ENCODE measurements at places on chromosomes 2 and 18.

DNA sequence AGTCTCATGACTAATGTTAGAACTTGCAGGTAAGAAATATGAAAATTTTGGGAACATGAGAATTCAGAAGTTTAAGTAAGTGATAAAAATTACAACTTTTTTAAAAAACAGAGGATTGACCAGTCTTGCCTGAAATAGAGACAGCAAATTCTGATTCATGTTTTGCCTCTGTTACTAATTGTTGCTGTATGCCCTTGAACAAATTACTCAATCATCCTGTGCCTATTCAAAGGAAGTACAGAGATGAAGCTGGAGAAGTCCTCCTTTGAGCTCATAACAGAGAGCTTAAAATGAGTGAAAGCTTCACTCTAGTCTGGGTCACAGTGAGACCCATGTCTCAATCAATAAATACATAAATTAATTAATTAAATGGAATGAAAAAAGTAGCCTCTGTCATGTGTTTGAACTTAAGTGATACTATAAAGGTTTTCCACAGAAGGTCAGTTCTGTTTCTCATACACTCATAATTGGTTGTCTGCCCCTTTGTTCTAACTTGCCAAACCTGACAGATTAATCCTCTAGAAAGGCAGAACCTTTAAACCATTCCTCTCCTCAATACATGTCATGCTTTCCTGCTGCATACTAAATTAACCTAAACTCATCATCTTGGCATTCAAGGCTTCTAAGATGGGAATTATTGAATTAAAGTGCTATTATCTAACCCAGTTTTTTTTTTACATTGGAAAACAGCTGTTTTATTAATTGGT lies 374.6 kb upstream of the LRATD1 start:
- DNase-seq = no peak

DNA sequence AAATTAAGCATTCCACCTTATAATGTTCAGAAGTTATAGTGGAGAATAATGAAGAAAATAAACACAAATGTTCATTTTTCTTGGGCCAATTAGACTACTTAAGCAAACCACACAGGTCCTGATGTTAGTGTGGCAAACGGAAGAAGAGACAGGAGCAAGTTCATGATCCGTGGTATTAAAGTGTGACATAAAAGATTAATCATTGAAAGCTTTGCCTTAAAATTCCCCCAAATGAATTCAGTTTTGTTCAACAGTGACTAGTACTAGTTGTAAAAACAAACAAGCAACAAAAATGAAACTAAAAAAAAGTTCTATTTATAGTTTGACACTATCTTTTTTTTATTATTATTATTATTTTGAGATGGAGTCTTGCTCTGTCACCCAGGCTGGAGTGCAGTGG lies 73.7 kb downstream of the RFTN2 start:
- DNase-seq = no peak

DNA sequence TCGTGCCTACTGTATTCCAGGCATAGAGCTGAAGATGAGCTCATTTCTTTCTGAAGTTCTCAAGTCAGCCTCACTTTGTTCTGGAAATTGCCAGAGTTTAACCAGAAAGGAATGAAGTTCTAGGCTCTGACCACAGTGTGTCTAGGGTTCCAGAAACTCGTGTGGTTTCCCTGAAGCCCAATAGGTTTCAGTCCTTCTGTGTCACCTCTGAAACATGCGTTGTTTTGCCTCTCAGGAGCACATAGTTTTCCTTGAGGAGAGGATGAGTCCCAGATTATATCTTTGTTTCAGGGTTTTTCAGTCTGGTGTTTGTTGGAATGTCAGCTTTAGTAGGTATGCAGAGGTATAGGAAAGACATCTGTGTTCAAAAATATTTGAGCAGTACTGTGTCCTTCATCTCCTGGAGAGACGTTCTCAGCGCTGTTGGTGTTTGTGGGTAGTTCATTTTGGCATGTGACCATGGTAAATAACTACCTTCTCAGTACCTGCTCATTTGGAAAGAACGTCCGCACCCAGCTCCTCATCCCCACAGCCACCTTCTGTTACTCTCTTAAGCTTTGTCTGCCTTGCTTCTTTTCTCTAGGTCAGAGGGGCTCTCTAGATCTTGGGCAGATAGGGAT lies 56.6 kb downstream of the RALBP1 start:
- DNase-seq = no peak

DNA sequence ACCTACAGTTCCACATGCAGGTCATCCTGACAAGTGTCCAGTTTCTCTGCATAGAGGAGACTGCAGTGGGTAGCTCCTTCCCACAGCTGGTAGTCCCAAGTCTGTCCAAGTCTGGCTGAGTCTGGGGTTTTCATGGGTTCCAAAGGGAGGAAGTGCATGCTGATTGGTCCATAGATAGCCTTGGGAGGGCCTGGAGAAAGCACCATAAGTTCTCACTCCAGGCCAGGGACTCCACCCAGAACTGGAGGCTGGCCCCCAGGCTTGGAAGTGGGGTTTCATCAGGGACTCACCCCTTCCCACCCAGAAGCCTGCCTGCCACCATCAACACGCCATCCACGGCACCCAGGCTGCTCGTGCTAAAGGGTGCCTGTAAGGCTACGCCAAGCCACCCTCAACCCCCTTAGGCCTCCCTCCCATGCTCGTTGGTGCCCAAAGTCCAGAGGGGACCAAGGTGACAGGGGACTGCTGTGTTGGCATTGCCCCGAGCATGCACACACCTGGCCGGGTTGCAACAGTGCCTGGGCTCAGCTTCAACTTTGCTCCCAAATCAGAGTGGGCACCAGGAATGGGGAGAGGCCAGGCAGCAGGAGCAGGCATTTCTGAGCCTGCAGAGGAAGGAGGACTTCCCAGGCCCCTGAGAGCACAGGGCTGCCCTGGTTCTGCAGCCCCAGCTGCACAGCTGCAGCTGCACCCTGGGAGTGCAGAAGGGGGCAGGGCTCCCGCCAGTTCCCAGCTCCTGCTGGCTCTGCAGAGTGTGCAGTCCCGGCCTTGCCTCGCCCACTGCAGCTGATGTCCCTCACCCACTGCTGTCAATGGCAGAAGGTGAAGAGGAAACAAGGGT lies 116.5 kb upstream of the MAP2 start:
- DNase-seq = no peak

- DNase-seq = no peak
These were observed 5.3 kb downstream of the TWIST2 start for GRCh38 chr2:238853218-238853617.

- no peak for DNase-seq
These were observed 652.0 kb downstream of the DCC start for GRCh38 chr18:52992041-52992440.

DNA sequence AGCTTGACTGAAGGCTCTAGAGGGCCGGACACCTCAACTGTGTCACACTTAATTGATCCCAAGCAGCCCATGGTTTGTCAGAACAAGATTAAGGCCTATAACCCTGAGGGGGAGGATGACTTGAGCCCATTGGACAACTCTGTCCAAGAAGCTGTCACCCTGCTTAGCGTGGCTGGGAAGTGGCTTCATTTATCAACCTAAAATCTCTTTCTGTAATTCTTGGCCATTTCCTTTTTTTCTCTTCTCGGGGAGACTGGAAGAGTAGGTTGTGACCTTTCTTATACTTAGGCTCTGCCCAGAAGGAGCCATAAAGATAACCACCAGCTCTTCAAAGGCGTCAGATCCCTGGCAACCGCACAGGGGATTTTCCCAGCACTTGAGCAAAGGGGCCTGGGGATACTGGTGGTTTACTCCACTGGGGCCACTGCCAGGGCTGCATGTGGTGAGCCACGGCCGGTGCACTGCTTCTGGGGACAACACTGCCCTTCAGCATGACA lies 265.5 kb downstream of the CYRIA start:
- DNase-seq = no peak

DNA sequence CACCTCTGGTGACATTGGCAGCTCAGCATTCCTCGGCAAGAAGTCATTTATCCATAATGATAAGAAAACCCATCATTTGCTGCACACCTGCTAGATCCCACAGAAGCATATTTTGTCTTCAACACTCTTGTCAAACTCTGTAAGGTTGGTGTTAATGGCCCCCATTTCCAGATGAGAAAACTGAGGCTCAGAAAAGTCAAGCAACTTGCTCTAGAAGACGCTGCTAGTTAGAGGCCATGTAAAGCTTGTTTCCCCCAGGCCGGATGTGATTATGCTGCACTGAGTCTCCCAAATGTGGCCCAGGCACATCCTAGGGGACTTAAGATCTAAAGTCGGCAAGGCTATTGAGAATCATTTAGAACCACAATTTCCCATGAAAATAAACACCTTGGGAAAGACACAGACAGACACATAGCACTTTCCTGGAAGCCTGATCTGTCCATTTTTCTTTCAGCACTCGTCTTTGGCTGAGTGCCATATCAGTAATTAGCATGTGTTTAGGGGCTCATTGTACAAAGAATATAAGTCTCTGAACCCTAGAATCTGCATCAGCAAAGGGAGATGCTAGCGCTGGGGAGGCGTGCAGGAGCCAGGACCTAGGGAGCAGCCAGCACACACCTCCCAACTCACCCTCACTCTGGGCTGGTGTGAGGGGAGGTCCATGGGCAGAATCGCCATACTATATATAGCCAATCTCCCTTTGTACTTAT lies 39.3 kb downstream of the C1QL2 start:
- DNase-seq = no peak

GRCh38 chr2:234676109-234676782 lies 179.4 kb upstream of the ARL4C start:
- no peak for DNase-seq

DNA sequence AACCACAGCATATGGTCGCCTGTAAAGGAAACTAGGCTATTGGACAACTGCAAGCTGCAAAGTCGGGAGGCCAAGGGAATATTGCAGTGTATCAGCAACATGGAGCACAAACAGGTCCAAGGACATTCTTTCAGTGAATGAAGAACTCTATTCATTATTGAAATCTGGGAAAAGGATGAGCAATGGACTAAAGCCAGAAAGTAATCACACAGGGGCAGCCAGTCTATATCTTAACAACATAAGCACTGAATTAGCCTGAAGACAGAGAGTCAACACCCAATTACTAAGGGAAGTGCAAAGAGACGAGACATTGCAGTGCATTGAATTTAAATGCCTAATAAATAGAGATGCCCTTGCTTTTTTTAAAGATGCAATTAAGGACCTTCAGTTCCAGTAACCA lies 615.5 kb upstream of the SETBP1 start:
- DNase-seq = no peak

DNA sequence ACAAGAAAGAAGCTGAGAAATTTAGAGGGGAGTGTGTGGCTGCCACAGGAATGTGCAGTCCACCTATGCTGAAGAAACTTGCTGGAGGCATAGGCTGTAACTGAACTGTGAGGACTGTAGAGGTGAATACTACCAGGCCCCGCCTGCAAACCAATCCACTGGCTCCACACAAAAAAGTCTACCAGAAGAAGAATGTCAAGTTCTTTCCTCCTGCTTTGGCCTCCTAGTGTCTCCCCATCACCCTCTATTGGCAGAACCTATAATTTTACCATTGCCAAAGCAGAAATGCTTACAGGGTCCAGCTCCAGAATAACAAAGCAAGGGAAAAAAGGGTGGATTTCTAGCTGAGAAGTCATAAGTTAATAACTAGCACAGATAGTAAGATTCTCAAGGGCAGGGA lies 5.9 kb upstream of the ATP5MC3 start:
- no peak for DNase-seq

DNA sequence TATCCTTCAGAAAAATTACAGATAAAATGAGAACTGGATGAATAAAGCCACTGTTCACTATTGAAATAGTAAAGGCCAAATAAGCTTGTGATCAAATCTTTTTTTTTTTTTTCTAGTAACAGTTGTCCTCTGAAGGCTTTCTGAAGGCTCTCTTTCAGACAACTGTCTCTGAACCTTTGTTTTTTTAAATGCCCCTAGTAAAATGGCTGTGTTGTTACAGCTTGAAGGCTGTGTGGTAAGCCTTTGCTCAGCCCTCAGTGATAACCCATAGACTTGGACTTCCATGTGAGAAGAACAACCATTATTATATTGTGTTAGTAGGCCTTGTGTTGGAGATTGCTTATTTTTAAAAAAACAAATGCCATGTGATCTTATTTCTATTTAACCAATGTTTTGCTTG lies 17.6 kb downstream of the FMNL2 start:
- no peak for DNase-seq

GRCh38 chr2:37005118-37005868 lies 39.0 kb upstream of the STRN start:
- DNase-seq = no peak

DNA sequence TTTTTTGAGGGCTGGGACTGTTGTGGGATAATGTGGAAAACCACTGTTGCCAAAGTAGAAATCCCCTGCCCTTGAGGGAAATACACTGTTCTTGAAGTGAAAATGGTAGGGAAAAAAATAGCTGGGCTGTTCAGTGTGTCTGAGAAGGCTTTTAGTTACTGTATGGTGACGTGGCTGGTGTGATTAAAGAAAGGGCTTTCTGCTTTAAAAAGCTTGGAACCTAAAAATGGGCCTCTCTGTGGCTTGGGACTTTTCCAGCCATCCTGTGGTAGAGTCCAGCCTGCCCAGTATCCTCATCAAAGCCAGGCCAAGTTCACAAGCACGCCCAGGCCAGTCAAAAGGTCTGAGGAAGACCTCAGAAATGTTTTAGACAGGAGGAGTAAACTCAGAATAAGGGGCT lies 6.8 kb downstream of the MGAT5 start:
- DNase-seq = no peak

- DNase-seq = no peak
These were observed 675.1 kb upstream of the SALL3 start for GRCh38 chr18:78304192-78305164.

DNA sequence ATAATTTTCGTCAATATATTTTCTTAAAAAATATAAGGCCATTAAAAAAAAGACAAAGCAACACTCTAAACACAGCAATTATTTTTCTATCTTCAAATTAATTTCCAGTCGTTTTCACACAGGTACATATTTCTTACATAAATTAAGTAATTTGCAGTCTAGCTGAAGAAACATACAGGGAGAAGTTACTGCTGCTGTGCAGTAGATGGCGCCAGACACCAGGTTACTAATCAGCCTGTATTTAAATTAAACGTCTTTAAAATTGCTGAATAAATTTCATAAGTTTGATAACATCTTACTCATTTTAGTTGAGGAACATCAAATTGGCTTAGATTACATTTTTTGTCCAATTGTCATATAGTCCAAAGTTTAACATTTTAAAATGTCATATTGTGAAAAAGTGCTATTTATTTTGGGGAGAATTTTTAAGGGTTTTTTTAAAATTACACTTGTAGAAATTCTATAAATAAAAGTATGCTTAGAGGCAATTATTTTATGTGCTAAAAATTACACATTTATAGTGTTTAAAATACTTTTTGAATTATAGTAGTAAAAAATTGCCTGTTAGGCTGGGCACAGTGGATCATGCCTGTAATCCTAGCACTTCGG lies 88.4 kb downstream of the PMAIP1 start:
- DNase-seq = peak; percentile 26

Data from activated CD4-positive, alpha-beta T cell treated with anti-CD3 and anti-CD28 coated beads for 24 hours (primary cell).